Mesenteric fat pad (tissue), 1 donor: ENCODE measurements at places on chromosomes 3 and 15.

DNA sequence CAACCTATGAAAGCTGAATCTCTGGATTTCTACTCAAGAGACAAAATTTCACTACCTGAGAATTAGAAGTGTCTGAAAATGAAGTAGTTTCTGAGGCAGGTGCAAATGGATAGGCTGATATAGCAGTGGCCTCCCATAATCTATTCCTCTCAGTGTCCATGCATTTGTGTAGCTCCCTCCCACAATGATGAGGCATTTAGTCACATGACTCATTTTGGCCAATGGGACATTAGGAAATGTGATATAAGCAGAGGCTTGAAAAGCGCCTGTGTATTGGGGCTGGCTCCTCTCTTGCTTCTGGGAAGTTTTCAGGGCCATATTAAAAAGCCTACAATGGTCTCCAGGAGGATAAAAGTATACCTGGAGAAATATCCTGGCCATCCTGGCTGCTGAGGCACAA, 79.7 kb upstream of the MRPL3 start:
- DNase-seq = no peak

DNA sequence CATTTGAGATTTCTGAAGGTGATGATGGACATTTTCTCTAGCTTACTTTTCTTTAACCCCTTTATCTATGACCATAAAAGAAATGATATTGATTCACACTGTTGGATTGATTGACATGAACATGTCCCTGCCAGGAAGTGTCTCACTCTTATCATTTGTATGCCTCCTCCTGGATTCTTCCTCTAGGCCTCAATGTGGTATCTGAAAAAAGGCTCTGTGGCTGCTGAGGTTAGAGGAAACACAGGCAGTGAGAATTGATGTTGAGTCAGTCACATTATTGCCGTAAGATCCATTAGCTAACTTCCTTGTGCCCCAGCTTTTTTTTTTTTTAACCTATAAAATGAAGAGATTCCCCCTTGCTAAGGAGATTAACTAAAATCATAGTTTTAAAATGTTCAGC, 8.0 kb upstream of the THRB start:
- no peak for DNase-seq

GRCh38 chr3:183275418-183275817, 22.4 kb downstream of the B3GNT5 start:
- no peak for DNase-seq

GRCh38 chr15:40398413-40398873, 7.2 kb upstream of the IVD start:
- DNase-seq = no peak

GRCh38 chr15:40247406-40247971, 8.6 kb downstream of the PAK6 start:
- peak; percentile 84 for DNase-seq

GRCh38 chr3:94441494-94441847, 378.6 kb downstream of the NSUN3 start:
- DNase-seq = no peak

GRCh38 chr3:133655731-133656515, 5.8 kb downstream of the TOPBP1 start:
- DNase-seq = no peak

DNA sequence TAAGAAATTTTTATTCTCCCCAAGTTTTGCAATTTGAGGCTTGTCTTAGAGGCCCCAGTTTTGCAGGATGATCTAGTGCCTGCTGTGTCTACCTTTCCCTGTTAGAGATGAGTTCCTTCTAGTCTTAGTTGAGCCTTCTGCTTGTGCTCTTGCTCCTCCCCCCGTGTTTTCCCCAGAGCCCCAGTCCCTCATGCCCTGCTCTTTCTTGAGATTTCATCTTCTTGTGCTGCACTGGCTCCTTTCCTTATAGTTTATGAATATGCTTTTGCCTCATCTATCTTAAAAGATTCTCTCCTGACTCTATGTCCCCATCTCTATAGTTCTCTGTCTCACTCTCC, 4.7 kb downstream of the GAP43 start:
- no peak for DNase-seq

- no peak for DNase-seq
These were observed 3.9 kb downstream of the CYP1A2 start for GRCh38 chr15:74752531-74752930.

DNA sequence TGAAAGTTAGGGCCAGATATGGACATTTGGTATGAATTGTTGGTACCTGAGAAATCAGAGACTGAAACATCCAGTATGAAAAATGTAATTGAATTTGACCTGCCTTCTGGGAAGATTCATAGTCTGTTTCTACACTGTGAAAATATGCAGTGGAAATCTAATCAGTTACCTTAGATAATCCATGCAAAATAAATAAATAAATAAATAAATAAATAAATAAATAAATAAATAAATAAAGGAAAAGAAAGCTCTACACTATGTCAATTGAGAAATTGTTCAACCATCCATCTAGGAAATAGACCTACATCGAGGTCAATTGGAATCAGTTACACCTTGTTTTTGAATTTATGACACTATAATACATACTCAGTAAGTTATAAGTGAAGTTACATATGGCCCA, 252.3 kb downstream of the VGLL3 start:
- DNase-seq = no peak

- peak; percentile 97 for DNase-seq
These were observed 1.0 kb upstream of the HES1 start for GRCh38 chr3:194134757-194135515.

DNA sequence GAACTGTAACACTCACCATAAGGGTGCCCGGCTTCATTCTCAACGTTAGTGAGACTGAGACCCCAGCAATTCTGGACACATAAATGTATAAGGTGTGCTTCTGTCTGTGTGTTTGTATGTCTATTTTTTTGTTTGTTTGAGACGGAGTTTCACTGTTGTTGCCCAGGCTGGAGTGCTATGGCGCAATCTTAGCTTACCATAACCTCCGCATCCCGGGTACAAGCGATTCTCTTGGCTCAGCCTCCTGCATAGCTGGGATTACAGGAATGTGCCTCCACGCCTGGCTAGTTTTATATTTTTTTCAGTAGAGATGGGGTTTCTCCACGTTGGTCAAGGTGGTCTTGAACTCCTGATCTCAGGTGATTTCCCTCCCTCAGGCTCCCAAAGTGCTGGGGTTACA, 43.3 kb upstream of the C2CD4B start:
- DNase-seq = no peak

DNA sequence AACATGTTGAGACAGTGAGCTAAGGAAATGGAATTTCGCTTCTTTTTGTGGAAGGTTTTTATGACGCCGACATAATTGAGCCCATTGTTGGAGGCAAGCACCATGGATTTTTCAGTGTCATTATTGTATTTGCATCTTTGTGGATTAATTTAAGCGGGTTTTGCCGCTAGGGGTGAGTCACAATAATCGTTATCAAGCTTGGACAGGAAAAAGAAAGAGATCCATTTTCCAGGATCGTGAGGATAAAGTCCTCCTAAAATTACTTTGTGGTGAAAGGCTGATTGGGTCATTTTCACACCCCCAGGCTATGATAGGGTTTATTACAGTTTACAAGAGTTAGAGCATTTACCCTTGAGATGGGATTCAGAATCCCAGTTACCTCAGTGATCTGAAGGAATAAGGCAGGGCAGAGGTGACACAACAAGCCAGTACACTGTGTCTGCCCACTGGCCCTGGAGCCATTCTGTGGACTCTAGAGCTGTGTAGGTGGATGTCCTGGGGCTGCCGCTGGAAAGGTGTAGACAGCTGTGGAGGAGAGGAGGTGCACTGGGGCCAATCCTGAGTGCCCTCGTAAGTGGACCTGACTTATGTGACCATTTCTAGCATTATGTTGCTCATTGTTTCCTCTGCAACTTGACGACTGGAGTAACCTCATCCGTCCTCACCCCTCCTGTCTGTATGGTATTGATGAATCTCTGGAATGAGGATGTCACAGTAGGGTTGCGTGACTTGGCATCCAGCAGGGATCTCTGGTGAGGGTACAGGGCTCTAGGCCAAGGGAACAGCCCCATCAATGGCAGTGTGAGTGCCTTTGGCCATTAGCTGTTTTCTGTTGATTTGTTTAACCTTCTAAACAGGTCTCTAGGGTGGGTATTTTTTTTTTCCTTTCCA, 370.1 kb downstream of the LRTM1 start:
- no peak for DNase-seq

- DNase-seq = no peak
These were observed 57.0 kb downstream of the NEK10 start for GRCh38 chr3:27312044-27312668.

DNA sequence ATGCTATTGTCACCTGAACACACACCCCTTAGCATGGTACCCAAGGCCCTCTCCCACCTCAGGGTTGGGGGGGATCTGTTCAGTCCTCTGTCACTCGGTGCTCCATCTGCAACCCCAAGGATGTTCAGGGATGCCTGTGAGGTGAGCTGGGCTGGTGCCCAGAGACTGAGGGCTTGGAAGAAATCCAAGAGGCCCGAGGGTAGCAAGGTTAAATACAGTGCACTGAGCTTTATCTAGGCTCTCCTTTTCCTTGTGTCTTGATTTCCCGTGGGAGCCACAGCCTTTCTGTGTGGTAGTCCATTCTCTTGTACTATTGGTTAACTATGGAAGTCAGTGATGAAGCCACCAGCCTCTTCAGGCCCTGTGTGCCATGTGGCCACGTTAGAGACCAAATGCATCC, 18.7 kb upstream of the WNT5A start:
- DNase-seq = no peak

DNA sequence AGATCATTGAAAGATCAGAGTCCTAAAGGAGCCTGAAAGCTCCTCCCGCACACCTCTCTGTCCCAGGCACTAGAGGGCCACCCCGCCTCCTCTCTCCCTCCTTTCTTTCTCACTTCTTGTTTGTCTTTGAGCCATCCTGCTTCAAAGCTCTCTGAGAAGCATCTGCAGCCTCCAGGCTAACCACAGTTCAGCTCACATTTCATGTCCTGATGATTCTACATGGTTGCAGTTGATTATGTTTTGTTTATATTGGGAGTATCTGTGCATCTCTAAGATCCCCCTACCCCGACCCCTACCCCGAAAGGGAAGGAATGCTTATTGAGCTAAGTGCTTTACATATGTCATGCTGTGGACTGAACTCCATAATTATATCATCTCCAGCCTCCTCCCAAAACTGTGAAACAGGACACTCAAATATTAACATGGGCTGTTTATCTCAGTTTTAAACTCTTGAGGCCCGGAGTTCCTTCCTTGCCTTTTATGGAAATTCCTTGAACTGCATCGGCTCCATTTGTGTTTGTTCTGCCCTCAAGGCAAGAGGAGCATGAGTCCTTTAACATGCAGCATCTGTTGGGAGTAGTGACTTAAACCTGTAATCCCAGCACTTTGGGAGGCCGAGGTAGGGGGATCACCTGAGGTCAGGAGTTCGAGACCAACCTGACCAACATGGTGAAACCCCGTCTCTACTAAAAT, 30.9 kb downstream of the MGLL start:
- DNase-seq = peak; percentile 2

GRCh38 chr3:15361494-15362214, 29.3 kb upstream of the SH3BP5 start:
- no peak for DNase-seq
